ENCODE measurements at places on chromosomes 5 and 9.

GRCh38 chr9:134136118-134136995, 475 bp downstream of the WDR5 start:
- peak; percentile 28 for DNase-seq

DNA sequence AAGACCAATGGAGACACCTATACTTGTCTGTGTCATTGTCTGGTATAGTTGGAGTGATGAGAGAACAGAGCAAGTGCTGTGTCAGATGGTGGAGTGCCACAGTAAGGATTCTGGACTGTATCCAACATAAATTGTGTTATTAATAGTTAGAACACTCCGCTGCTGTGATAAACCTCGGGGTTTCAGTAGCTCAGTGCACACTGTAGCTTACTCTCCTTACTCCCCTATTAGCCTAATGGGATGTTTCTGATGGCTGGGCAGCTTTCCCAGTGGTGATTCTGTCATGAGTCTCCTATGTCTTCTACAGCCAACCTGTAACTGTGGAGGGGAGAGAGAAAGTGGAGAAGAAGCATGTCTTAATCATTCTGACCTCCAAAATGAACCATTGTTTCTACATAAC, 127.6 kb upstream of the PTCH1 start:
- DNase-seq = no peak

DNA sequence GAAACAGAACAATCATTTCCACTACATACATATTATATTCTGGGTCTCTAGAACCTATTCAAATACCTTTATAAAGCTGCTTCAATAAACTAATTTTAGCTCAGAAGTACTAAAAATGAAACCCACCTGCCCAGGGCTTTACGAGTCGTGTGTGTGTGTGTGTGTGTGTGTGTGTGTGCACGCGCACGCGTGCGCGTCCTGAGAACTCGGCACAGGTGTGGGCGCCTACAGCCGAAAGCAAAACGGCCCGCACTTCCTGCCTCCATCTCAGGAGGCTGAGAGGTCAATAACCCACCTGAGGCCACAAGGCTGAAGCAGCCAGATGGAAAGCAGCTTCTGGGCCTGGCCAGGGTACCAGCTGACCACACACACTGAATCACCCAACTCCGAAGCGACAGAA, 3.0 kb downstream of the CLPTM1L start:
- no peak for DNase-seq

DNA sequence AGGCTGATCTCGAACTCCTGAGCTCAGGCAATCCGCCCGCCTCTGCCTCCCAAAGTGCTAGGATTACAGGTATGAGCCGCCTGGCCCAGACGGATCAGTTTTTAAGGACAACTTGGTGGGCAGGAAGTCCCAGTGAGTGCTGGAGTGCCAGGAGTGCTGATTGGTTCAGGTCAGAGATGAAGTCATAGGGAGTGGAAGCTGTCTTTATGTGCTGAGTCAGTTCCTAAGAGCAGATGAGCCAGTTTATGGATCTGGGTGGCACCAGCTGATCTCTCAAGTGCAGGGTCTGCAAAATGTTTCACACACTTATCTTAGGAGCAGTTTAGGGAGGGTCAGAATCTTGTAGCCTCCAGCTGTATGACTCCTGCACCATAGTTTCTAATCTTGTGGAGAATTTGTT, 292.1 kb upstream of the ELAVL2 start:
- DNase-seq = no peak

GRCh38 chr9:33170464-33171415, 3.6 kb upstream of the B4GALT1 start:
- peak; percentile 54 for DNase-seq

GRCh38 chr9:5652821-5653220, 23.9 kb downstream of the RIC1 start:
- no peak for DNase-seq

GRCh38 chr9:16499892-16500291, 370.6 kb downstream of the BNC2 start:
- DNase-seq = no peak

- no peak for DNase-seq
Measured at GRCh38 chr9:114397219-114397847, 9.6 kb upstream of the AKNA start.

DNA sequence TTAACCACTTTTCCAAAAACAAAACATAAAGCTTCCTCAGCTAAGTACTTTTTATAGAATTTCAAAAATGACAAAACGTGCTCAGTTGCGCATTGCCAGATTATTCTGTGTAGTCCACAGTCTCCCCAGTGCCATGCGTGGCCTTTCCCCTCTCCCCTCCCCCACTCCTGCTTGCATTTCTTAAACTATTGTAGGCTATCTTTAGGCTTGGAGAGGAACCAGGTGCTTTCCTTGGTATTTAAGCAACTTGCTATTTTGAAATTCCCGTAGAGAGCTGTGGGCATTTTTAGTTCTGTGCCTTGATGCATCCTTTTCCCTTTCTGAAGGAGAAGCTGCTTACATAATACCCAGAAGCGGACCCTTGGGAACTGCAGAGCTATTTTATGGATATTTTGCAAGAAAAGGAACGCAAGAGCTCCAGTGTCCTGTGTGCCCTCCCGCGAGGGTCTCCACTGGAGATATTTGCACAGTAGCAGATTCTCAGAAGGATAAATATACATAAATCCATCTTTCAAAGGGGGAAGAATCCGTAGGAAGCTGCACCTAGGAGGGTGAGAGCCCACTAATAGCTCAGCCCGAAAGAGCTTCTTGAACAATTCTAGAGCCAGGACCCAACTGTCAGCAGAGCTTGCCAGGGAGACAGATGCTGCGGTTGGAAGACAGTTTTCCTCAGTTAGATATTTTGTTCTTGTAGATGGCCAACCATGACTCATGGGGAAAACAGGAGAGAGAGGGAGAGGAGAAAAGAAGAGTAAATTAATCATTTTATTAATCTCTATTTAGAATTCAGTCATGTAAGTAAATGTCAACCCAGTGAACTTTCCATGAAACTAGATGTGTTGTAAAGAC, 1298.3 kb upstream of the WWC1 start:
- no peak for DNase-seq

- no peak for DNase-seq
Measured at GRCh38 chr9:87505869-87506678, 8.4 kb downstream of the DAPK1 start.

GRCh38 chr9:132002643-132003318, 76.9 kb downstream of the MED27 start:
- DNase-seq = no peak

DNA sequence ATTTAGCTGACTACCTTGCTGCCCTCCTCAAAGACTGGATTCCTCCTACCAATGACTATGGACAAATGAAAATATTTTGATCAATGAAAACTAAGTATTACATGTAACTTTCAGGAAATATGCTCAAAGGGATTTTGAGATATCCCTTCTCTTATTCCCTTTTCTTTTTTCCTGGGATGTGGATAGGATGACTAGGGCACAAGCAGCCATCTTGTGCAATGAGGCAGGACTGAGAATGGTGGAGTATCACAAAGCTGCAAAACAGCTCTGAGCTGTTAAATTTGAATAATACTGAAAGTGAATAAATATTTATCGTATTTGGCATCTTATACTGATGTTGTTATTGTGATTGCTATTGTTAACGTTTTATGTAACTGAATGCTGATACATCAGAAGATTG, 333.1 kb upstream of the NUDT12 start:
- DNase-seq = no peak

- no peak for DNase-seq
Measured at GRCh38 chr5:17277907-17278306, 60.5 kb downstream of the BASP1 start.

DNA sequence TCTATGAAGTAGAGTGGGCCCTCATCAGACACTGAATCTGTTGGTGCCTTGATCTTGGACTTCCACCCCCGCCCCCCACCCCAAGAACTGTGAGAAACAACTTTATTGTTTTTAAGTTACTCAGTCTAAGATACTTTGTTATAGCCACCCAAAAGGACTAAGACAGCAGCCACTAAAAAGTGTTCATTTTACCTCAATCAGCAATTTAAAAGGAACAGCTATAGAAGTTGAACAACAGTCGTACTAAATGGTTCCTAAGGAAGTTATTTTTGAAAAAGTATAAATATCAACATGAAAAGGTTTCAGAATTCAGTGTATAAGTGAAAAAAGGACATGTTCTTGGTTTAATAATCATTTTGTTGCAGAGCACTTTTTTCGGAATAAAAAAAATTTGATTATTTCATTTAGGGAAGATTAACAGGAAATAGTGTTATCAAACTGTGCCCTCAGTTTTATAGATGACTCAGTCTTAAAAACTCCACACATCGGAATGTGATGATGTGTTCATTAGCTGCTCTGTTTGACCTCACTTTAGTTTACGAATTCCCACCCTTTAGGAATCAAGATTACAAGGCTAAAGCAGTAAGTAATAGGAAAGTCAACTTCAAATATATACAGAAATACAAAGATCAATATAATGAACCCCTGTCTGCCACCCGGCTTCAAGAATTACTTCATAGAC, 71.2 kb downstream of the MTAP start:
- no peak for DNase-seq

- DNase-seq = no peak
Measured at GRCh38 chr9:124877021-124877782, 15.3 kb downstream of the ARPC5L start.

GRCh38 chr5:36870399-36871040, 6.0 kb upstream of the NIPBL start:
- DNase-seq = no peak

DNA sequence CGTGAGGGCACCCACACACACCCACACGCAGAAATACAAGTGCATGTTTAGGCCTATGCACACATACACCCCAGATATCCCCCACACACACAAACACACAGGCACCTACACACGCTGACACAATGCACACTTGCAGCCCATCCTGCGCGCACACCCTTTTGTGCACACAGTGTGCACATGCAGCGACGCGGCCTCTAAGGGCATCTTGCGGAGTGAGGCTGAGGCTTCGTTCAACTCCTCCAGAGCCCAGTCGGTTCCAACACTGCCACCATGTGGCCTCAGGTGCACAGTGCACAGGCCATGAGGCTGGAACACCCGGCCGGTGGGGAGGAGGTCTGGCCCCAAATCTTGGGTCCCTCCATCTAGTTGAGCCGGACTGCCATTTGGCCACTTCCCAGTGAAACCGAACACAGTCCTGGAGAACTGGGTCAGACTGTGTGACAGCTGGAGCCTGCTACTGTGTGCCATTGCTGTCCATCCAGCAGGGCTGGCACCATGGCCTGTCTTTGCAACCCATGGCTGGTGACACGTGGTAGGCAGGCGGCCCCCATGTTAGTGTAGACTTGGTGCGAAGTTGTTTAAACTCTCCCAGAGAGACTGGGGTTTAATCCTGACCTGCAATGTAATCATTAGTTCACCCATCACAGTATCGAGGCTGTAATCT, 97.7 kb upstream of the MVB12B start:
- DNase-seq = peak; percentile 71

DNA sequence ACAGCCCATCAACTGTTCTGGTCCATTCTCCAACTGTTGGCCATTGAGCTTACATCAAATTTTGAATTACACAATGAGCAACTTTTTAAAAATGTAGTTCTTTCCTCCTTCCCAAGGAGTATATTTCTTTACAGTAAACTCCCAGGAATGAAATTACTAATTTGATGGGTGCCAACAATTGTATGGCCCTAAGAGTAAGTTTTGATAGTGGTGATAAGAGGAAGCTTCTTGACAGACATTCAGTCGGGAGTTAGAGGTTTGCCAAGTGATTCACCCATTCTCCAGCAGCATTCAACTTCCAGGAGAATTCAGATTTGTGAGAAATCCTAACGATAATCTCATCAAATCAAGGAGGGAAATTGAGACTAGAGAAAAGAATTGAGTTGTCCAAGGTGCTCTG, 579.9 kb downstream of the ACTL7B start:
- DNase-seq = no peak

GRCh38 chr9:110583237-110583636, 3.7 kb upstream of the SVEP1 start:
- DNase-seq = no peak

DNA sequence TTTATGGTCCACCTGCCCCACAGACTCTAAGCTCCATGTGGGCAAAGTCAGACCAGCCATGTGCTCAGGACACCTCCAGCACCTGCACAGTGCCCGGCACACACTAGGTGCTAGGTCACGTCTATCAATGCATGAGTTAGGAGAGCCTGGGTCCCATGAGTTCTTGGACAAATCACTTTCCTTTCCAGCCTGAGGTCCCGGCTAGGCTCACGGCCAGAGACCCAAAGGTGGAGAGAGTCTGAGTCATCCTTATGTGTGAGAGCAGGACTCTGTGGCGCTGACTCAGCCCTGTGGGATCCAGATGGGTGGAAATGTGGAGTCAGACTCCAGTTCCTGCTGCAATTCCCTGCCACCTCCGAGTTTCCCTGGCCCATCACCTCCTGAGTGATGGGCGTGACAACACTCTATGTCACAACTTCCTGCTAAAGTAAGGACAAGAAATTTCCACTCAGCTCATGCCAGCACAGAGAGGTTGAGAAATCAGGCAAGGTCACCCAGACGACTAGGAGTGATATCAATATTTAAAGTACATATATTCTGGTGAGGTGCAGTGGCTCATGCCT, 2.5 kb upstream of the ST6GALNAC4 start:
- no peak for DNase-seq

DNA sequence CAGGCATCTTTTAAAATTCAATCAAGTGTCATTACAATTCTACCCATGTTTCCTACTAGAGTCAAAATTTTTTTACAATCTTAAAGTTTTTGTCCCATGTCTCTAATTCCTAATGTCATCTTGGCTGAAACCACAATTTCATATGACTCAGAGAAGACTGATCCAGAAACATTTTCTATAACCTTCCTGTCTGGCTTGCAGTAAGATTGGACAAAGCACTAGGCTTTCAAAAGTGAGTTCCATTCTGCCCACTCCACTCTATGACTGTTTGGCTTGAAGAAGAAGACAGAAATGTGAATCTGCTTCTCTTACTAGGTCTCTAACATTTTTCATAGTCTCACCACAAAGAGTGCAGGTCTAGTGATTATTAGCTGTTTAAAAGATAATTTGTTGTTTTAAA, 88.8 kb downstream of the NR3C1 start:
- no peak for DNase-seq

DNA sequence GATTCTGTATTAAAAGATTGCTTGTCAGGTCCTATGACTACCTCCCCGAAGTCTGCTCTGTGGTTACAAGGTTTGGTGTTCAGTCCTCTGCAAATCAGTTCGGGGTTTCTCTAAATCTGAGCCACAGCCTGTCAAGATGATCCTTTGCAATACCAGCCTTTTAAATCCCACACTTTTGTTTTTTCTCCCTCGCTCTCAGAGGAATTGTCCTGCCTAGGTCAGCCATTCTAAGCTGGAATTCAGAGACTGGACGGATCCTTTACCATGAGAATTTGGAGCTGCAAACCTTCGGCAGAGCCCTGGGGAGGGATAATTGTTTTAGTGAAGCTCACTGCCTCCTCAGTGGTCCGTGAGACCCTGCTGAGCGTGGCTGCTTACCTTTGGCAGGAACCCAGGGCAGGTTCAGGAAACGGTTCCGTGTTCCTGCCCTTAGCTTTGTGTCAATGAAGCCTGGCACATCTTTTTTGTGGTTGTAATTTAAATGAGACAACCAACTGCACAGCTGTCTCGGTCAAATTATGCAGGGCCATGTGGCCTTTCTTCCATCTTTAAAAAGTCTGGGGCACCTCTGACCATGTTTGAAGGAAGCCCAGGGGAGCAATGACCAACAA, 47.2 kb downstream of the EBF1 start:
- no peak for DNase-seq

- no peak for DNase-seq
Measured at GRCh38 chr5:60514152-60514551, 185.8 kb downstream of the DEPDC1B start.
